ENCODE measurements at places on chromosomes 1 and 21. TPM values are rescaled to one million over a fixed set of nuclear protein-coding genes. Genes with fewer than 3 reads are reported as not detected.

FASLG gene
- not detected for total RNA-seq

IGSF3 gene
- total RNA-seq, result 42.0 TPM

MATN1 gene
- 0.47 TPM for total RNA-seq

DISP3 gene
- total RNA-seq, result 0.93 TPM

TMEM269 gene
- total RNA-seq, result 0.47 TPM

HMCN1 gene
- total RNA-seq, result 45.3 TPM

UBE2G2 gene
- 90.8 TPM for total RNA-seq

PIGC gene
- total RNA-seq, result 33.9 TPM

NMNAT1 gene
- 15.5 TPM for total RNA-seq

ADIPOR1 gene
- total RNA-seq, result 99.1 TPM

CASQ1 gene
- total RNA-seq, result 103 TPM

CRNN gene
- not detected for total RNA-seq

All from metanephros (tissue), 2 donors.